ENCODE measurements at places on chromosomes 13 and 19.
A peak's percentile ranks its signal among the peaks of the same experiment; 100 is the strongest.

DNA sequence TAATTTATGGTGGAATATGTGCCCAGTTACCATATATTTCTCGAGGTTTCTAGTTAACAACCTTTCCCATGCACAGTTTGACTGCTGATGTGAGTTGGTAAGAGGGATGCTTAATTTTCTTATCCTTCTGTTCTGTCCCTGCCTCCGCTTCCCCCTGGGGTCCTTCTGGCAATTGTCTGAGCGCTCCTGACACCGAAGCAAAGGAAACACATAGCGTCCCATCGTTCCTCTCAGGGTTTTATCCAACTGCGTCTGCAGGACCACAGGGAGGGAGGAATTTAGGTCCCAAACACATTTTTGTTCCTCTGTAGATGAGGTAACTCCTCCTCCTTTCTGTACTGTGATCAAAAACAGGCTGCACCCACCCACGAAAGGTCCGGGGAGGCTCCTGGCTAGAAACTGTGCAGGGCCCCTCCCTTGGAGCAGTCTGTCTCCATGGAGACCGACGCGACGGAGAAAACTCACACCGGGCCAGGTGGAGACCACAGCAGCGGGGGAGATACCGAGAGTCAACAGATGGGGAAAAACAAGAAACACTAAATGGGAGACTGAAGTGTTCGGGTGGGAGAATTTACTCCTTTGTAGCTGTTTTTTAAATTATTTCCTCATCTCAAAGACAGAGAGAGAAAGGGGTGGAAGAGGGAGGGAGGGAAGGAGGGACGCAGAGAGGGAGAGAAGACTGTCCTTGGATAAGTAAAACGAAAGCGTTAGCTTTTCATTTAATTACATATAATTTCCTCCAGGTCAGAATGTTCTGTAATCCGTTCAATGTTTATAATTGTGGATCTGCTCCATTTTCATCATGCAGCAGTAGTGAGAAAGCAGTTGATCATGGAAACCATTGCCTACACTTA lies 191.8 kb upstream of the NBEA start:
- DNase-seq: no peak

- no peak for DNase-seq
Measured at GRCh38 chr19:58083021-58083420, 15.0 kb downstream of the ZSCAN18 start.

- DNase-seq: no peak
Measured at GRCh38 chr19:31113293-31113692, 235.9 kb downstream of the TSHZ3 start.

DNA sequence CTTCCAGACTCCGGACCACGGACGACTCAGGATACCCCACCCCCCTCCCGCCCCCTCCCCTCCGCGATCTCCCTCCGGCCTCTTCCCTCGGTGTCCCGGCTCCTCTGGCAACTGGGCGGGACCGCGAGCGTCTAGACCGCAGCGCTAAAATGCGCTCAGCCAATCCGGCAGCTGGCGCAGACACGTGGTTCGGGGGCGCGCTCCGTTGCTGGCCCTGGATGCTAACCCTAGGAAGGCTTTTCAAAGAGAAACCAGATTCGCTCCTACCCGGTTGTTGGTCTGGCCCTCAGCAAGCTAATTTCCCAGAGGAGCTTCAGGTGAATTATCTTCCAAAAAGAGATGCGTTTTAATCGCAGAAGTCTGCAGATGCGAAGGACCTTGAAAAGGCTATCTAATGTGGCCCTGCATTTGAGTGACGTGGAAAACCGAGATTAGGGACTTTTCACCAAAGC lies at the start of gene DZIP1:
DZIP1 (minus strand) TSS at position 106 of the 452 bp plus-strand sequence. CDS start 2,677 bp downstream, outside the sequence.
- DNase-seq: peak; percentile 70

- no peak for DNase-seq
Measured at GRCh38 chr13:112596235-112596634, 8.3 kb upstream of the TUBGCP3 start.

DNA sequence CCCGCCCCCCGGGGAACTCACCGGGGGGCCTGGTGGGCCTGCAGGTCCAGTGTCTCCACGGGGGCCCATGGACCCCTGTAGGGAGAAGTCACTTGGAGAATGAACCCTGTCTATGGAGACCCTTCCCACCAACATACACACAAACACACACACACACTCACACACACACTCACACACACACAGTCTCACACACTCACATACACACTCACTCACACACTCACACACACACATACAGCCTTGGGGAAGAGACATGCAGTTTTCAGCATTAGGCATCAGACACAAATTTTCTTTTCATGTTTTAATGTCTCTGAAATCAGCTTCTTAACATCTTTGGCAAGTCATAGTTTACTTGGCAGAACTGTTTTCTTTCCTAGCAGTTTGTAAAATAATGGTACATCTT lies 31.0 kb upstream of the OLFM2 start:
- no peak for DNase-seq

GRCh38 chr19:51156710-51157109 lies 14.6 kb downstream of the SIGLEC7 start:
- no peak for DNase-seq
